ENCODE measurements at places on chromosomes 12 and 14.
A peak's percentile ranks its signal among the peaks of the same experiment; 100 is the strongest.

- no peak for DNase-seq
These were observed 282.2 kb downstream of the EMP1 start for GRCh38 chr12:13478650-13479181.

DNA sequence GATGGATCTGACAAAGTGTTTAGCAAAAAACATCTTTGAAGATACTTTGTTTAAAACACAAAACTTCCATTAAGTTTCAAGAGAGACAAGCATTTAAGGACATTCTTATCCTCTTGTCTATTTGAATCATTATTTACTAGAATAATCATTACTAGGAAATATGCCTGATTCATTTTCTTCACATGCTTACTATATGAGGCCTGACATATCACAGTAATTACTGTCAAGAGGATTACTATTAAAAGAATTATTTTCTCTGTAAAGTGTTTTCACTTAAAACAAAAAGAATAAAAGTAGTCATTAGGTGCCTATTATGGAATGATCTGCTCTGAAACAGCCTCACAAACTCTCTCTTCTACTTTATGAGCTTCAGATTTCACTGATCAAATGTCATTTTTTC is 402.1 kb upstream of the MGAT4C start:
- DNase-seq = no peak

DNA sequence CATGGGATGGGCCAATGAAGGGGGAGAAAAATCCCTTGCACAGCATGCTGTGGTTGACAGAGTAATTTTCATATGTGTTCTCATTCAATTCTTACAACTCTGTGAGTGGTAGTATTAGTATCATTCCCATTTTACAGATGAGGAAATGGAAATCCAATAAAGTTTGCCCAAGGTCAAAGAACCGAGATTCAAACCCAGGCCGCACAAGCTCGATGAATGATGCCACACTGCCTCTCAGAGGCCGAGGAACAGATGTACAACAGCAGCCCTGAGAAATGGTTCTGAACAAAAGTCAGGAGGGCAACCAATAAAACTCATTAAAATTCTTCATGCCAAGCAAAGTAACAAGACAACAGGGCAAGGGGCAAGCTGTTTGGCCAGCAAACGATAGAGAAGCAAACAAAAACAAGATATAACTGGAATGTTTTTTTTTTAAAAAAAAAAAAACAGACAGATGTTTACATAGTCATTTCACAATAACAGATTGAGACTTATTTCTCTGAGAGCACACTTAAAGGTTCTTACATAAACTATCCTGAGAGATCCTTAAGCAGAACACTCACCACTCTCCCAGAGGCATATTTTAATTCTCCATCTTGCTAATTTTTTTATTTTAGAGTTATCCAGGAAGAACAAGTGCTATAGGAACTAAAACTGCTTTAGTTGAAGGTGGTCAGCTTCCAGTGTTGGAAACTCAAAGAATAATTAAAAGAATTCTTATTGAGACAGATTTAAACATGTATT is 85.8 kb downstream of the EXOC5 start:
- DNase-seq = peak; percentile 36

DNA sequence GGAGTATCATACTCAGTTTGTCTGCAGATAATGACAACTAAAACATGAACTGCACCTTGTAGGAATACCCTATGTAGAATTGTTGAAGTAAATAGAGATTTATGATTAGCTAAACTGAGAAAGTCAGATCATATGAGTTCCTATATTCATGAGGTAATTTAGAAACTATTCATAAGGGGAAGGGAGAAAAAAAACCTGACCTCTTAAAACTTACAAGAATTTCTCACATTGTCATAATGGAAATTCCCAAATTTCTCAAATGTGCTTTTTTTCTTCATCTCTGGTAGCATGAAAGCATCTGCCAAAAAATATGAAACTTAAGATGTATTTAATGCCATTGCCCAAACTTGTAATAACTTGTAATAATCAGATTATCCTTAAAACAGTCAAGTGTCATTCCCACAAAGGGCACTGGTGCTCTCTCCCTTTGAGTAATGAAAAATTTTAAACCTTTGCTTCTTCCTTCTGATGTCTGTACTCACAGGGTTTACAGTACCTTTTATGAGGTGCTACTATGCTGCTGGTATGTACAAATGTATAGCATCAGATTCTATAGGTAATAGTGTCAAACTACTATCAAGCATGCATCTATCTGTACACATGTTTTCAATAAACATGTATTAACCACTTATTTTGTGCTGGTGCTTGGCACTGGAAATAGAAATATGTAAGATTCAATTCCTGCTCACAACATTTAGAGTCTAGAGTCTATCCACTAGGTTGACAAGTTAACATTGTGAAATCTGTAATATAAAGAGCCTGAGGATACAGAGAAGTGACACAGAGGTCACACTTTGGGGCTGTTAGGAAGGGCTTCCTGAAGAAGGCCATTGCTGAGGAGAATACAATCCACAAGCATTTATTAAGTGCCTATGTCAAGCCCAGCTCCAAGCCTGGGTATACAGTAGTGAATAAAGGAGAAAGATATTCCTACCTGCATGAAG is 17.4 kb upstream of the DRAM1 start:
- DNase-seq = no peak

- no peak for DNase-seq
These were observed 1.6 kb downstream of the GDF11 start for GRCh38 chr12:55744340-55745030.

- DNase-seq = no peak
These were observed 84.8 kb downstream of the PRKCH start for GRCh38 chr14:61406198-61406597.

DNA sequence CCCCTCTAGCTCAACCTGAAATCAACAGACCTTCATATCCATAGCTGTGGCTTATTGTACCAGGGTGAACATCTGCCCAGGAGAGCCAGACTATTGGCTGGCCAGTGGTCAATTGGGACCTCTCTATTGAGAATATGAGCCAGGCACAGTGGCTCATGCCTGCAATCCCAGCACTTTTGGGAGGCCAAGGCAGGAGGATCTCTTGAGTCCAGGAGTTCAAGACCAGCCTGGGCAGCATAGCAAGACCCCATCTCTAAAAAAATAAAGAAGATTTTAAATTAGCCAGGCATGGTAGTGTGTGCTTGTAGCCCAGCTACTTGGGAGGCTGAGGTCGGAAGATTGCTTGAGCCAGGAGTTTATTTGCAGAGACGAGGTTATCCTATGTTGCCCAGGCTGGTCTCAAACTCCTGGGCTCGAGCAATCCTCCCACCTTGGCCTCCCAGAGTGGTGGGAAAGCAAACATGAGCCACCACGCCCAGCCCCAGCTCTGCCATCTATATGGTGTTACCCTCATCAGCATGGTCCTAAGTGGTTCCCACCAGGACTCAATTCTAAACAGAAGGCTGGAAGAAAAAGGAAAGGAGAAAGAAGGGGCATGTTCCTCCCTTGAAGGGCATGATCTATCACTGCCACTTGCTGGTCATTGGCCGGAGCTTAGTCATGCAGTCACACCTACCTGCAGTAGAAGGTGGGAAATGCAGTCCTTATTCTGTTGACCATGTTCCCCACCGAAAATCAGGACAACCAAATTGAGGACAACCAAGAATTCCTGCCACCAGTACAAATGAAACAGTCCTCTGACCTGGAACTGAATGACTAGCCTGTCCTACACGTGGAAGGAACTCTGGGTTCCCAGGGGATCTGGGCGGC is 33.7 kb upstream of the IFT81 start:
- no peak for DNase-seq

GRCh38 chr12:65891219-65891618 is 66.9 kb downstream of the HMGA2 start:
- DNase-seq = peak; percentile 39

- DNase-seq = no peak
These were observed 24.3 kb upstream of the ATF1 start for GRCh38 chr12:50739611-50740010.

- no peak for DNase-seq
These were observed 3.7 kb upstream of the ART4 start for GRCh38 chr12:14846876-14847580.

GRCh38 chr12:96824074-96824837 is 82.8 kb upstream of the NEDD1 start:
- no peak for DNase-seq

GRCh38 chr12:112214064-112214463 is 88.7 kb downstream of the TRAFD1 start:
- no peak for DNase-seq

DNA sequence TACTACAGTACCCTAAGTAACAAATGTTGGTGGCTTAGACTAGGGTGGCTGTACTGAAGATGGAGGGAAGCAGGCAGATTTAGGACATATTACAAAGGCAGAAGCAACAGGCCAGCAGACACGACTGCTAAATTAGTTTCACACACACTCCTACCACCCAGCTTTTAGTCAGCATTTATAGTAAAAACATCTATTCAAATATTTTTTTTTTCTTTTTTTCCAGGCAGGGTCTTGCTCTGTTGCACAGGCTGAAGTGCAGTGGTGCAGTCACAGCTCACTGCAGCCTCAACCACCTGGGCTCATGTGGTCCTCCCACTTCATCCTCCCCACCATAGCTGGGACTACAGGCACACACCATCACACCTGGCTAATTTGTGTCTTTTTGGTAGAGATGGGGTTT is 72.9 kb downstream of the CDK17 start:
- DNase-seq = no peak

- DNase-seq = no peak
These were observed 72.0 kb upstream of the FKBP4 start for GRCh38 chr12:2722806-2723205.

DNA sequence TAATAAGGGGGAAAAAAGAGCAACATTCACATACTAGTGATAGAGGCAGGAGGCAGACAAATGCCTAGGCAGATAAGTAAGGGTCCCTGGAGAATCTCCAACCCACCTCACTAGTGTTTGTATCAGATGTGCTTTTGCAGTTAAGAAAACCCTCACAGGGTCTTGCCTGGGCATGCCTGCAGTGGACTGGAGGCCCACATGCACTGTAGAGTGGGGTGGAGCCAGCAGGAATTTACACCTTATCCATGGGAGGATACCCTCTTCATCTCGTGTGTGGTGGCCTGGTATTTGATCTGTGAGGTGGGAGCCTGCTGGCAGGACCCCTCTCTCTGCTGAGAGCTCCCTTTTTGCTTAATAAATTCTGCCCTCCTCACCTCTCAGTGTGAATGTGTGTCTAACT is 238.0 kb upstream of the SLC16A7 start:
- no peak for DNase-seq

GRCh38 chr14:30656190-30656632 is 34.1 kb downstream of the SCFD1 start:
- DNase-seq = peak; percentile 59

GRCh38 chr12:90757957-90758356 is 197.0 kb downstream of the CCER1 start:
- no peak for DNase-seq

DNA sequence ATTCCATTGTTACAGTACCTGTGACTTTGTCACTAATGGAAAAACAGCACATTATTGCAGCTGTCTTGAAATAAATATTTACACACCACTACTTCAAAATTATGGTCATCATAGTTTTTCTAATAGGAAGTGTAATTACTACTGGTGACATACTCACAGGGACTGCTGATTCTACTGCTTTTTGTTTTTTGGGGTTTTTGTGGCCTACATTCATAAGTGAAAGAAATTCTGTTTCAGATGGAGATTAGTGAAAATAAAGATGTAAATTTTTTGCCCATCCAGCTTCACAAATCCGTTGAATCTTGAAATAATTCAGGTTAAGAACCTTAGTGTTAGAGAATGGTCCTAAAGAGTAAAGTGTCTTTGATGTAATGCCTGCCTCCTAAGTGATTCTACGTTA is 17.5 kb downstream of the KNTC1 start:
- no peak for DNase-seq

- peak; percentile 33 for DNase-seq
These were observed 64.9 kb upstream of the DAAM1 start for GRCh38 chr14:59123531-59123930.

DNA sequence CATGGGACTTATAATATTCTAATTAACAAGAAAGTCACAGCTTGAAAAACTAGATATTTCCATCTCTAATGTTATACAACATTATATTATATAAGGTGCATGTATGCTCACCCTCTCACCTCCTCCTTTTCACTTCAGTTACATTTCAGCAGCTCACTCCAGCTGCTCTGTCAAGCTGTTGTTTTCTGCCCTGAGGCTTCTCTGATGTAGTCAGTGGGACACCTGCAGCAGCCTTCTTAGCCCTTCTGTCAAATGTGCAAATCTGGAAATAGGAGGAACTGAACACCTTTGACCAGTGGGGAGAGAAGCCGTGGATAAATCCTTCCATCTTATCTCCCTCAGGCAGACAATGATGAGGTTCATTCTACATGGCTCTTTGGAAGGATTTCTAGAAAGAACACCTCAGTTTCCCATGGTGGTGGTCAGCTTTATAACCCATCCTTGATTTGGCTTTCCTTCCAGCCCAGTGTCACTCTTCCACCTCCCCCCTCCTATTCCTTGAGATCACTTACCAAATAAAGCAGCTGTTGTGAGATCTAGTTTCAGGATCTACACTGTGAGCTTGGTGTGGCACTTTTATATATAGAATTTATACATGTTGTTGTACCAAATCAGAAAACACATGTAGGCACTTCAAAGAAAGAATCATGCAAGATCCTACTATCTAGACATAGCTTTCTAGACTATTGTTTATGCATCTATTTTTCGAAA is 79.6 kb upstream of the STK38L start:
- no peak for DNase-seq

GRCh38 chr12:111242184-111242583 is 126.7 kb downstream of the PHETA1 start:
- DNase-seq = no peak

- DNase-seq = no peak
These were observed 454.9 kb downstream of the LRIG3 start for GRCh38 chr12:58465418-58465817.

DNA sequence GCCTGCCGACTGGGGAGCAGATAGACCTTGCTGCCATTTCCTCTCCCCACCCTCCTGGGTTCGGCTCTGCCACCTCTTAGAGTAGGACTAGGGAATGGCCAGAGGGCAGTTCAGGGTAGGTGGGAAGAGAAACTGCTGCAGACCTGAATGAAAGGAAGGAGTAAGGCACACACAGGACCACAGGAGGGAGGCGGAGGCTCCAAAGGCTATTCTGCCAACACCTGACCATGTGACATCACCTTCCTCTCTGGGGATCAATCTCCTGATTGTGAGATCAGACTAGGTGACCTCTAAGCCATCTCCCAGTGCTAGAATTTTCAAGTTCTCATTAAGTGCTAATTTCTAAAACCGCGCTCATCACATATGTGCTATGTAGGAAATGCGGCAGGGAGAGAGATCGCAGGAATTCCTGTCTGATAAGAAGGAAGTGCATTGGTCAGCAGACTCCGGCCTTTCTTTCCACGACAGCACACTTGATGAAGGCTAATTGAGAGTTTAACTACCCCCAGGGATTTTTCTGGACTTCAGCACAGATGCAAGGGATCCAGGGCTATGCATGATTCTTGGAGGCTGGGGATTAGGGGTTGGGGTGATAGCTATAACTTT is 11.5 kb upstream of the TSPAN11 start:
- DNase-seq = no peak

- peak; percentile 54 for DNase-seq
These were observed 22.9 kb upstream of the CTDSP2 start for GRCh38 chr12:57869298-57869926.

- DNase-seq = peak; percentile 48
These were observed 85.8 kb downstream of the LLPH start for GRCh38 chr12:66044731-66045130.

Measured in AG20443 (cell line).